Stimulated activated CD8-positive, alpha-beta memory T cell treated with anti-CD3 and anti-CD28 coated beads, Interleukin-7, amount 100 ng/mL, for 4 hours (primary cell): ENCODE measurements at places on chromosomes 11 and 22.

DNA sequence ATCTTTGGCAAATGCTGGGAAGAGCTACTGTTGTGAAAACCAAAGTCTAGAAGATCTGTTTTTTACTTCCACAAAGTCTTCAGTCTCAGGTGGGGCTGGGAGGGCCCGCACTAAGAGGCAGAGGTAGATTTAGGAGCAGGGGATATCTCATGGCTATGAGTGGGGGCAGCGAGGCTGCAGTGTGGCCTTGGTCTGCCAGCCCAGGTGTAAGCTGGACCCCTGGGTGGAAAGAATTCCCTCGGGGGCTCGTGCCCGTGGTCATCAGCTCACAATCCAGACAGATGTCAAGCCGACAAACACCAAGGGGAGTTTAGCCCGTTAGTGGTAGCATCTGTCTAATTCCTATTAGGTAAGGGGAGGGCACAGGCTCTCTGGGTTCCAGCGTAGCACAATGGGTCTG, 9.0 kb downstream of the PKNOX2 start:
- no peak for DNase-seq

DNA sequence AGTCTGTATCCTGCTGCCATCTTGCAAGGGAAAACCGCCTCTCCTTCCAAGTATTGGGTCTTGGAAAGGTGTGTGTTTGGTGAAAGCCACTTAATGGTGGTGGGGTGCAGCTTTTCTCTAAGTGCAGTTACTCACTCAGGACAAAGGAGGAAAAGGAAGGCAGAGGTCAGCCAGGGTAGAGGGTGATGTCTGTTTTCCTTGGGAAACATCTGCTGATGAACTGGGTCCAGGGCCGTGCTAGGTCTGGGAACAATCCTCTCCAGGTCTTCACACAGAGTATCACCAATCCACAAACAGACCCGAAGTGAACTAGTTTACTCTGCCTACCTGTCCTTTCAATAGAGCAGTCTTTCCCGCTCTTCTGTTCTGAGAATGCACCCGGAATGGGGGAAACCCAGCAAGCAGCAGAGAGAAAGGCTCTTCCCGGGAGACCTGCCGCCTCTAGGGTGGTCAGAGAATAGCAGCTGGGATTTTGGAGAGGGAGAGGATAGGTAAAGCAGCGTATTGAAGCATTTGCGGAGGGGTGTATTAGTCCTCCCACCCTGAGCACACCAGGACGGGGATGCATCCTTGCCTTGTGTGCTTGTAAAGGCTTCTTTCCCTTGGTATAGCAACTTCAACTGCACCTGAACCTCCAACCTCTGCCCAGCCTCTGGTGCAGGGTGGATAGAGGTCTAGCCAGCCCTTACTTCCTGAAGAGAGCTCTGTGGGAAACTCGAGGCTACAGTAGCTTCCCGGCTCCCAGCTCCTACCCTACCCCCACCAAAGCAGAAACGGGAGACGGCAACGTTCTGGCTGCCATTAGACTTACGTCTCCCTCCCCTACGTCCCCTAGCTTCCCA, 20.7 kb downstream of the LHFPL7 start:
- no peak for DNase-seq

- no peak for DNase-seq
These were observed 45.4 kb downstream of the GGTLC2 start for GRCh38 chr22:22689621-22690345.

DNA sequence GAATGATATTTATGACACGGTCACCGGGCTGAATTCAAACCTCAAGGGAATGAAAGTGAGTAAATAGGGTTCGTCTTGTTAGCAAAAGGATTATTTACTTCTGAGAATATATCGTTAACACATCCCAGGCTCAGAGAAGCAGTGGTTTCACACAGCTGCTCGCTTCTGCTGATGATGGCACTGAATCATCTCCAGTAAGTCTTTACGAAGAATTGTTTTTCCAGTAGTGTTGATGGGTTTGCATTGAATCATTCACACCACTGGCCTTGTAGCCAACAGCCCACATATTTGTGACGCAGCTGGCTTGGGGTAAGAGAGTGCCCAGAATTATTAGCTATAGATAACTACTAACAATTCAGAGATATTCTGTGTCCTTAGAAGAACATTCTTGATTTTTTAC, 236.3 kb downstream of the CADM1 start:
- no peak for DNase-seq

- DNase-seq = no peak
These were observed 45.3 kb upstream of the NECTIN1 start for GRCh38 chr11:119774172-119774763.

DNA sequence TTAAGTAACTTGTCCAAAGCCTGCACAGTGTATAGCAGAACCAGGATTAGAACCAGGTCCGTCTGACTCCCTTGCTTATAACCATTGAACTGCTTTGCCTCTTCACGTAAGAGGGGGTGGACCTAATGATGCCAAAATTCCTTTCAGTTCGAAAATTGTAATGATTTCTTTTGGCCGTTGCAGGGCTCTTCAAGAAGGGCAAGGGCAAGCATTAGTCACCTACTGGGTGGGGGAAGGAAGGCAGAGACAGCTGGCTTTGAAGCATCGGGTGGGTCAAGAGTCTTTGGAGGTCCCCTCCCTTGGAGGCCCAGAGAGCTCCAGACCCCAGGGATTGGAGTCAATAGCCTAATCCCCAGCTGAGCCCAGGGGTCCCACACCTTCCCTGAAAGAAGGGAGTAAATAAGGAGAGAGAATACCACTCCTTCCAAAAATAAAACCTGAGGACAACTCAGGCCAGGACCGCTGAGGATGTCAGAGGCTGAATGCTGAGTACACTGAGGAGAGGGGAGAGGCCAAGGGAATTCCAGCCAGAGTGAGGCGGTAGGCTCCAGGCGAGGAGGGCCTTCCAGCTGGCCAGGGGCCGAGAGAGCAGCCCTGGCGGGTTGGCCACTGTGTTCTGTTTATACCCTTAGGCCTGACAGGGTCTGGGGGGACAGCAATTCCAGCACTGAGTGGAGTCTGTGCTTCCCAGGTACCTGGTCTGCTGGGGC, 14.1 kb downstream of the CREB3L1 start:
- no peak for DNase-seq

- no peak for DNase-seq
These were observed 36.7 kb upstream of the VWA5A start for GRCh38 chr11:124078591-124078990.

DNA sequence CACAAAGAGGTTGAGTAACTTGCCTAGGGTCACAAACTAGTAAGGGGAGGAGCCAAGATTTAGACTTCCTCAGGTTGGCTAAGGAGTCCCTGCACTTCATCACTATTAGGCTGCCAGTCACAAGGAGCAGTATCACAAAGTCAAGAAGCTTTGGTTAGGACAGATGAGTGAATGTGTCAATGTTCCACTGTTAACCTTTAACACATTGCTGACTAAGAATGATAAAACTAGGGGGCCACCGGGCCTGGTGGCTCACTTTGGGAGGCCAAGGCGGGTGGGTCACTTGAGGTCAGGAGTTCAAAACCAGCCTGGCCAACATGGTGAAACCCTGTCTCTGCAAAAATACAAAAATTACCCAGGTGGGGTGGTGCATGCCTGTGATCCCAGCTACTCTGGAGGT, 32.0 kb downstream of the TMEM123 start:
- no peak for DNase-seq

- DNase-seq = no peak
These were observed 7.2 kb upstream of the PICK1 start for GRCh38 chr22:38049812-38050619.

DNA sequence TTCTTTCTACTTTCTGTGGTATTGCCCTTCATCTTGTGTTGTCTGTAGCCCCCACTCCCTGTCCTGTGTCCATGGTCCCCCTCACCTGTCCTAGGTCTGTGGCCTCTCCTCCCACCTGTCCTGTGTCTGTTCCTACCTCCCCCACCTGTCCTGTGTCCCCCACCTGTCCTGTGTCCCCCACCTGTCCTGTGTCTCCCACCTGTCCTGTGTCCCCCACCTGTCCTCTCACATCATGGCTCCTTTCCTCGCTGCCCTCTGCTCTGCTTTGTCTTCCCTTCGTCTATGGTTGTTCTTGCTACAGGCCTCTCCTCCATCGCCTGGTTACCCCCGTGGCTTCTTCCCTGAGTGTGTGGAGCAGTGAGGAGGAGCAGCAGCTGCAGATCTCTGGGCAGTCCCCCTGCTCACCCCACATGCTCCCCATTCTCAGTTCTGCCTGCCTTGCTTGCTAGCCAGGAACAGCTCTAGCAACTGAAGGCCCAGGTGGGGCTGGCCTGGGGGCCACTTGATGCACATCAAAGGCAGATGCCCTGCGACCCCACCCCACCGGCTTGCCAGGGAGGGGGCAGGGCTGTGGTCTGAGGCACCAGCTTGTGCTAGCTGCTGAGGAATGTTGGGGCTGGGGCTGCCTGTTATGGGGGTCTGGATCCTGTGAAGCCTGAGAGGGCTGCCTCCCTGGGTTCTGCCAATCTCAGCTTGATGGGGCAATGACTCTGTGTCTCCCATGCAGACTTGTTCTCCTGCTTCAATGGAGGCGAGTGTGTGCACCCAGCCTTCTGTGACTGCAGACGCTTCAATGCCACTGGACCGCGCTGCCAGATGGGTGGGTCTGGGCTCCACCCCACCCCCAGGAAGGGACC, 5.6 kb downstream of the OTOG start:
- no peak for DNase-seq

- no peak for DNase-seq
These were observed 12.5 kb downstream of the SCGB1A1 start for GRCh38 chr11:62431171-62431901.

DNA sequence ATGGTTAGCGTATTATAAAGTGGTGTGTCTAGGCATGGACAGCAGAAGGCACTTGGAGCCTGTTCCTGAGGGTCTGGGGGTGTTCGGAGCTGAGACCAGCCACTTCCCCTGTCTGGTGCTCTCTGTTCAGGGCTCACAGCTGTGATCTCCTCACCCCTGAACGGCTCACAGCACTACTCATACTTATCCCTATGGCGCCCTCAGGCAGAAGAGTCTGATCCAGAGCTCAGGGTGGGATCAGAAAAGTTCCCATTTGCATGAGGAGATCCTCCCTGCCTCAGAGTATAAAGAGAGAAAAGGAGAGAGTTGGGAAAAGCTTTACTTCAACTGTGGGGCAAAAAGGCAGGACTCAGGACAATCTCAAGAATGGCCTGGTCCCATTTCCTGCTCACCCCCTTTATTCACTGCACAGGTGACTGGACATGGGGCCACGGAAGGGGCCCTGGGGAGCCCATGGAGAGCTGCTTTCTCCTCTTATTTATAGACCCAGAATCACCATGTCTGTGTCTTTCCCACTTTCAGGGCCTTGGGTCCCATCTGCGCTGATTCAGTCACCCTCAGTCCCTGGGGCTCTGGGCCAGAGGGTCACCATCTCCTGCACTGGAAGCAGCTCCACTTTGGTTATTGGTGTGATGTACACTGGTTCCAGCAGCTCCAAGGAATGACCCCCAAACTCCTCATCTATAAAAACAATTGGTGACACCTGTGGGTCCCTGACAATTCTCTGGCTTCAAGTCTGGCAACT, 97.0 kb upstream of the TOP3B start:
- no peak for DNase-seq

DNA sequence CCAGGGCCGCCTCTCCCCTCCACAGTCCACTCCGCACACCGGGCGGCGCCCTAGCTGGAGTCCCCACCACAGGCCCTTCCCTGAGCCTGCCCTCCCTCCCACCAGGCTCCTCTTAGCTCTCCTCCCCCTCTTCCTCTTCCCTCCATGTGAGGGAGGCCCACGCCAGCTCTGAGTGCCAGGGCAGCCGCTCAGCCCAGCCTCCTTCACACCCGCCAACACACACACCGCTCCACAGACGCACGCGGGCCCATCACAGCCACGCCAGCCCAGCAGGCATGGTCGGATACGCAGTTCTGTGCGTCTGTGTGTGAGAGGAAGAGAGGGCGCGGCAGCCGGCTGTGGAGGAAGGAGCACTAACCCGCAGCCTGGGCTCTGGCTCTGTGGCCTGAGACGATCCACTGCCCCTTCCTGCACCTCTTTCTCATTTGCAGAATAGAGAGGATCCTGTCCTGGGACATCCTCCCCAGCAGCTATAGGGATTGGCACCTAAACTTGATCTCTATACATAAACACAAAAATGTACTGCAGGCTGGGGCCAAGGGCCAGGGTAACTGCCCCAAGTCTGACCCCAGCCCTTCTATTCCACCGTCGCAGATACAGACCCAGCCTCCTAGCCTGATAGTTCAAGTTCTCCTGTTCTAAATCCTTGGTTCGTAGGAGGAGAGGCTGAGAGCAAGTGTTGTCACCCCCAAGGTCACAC, 3.5 kb downstream of the CHRM4 start:
- no peak for DNase-seq

DNA sequence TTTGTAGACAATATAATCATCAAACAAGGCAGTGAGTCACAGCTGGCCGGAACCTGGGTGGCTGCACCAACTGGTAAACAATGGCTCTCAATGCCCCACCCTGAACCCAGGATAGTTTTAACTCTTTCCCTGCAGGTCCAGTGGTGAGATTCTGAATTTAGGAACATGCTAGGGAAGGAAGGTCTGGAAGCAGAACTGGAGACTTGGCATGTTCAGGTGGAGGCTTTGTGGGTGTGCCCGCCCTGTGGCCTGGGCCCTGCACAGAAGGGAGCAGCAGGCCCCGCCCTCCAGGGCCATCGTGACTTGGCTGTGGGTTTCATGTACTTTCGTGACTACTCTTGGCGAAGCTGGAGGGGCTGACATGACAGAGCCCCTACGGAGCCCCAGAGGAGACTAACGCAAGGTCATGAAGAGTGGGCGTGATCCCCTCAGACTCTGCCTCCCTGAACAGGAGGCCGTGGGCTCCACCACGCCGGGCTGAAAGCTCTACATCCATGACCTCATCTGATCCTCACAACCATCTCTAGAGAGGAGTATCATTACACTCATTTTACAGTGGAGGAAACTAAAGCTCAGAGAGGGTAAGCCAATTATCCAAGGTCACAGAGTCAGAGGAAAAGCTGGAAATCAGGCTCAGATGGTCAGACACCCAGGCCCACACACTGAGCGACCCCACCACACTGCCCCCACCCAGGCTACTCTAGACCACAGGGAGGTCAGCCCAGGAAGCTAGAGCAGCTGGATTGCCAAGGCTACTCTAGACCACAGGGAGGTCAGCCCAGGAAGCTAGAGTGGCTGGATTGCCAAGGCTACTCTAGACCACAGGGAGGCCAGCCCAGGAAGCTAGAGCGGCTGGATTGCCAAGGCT, 27.3 kb downstream of the MAFF start:
- DNase-seq = no peak

DNA sequence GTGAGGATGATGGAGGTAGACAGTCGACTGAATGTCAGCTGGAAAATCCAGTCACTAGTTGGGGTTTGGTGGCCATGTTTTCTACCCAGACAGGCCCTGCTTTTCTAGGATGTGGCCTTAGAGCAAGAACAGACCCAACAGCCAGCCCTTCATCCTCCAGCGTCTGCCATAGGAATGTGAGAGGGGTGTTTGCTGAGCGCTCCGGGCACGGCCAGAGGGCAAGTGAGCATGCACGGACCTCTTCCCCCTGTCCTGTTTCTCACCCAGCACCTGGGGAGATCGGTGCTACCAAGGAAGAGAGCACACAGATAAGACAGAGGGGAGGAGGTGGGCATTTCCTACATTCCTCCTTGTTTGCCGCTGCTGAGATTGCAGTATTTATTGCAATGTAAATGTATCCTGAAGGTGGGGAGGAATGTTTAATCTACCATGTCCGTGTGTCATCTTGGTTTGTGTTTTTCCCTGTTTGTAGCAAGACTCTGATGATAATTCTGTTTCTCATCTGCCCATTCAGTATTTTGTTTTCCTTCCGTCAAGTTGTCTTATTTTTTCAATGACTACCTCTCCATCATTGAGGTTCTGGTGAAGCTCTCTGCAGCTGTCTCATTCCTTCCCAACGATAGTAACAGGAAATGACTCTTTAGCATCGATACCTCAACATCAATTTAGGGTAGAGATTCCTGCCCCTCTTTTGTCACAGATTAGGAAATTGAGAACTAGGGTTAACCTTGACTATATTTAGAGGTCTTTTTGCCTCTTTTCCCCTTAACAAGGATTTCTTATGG, 4.9 kb upstream of the ATF4 start:
- no peak for DNase-seq

GRCh38 chr11:57482782-57483561, 22.6 kb downstream of the RTN4RL2 start:
- peak; percentile 41 for DNase-seq
